ENCODE measurements at places on chromosomes 4 and X. TPM values are rescaled to one million over a fixed set of nuclear protein-coding genes. Genes with fewer than 3 reads are reported as not detected.

The NRK gene
- 0.27 TPM for total RNA-seq

DNA sequence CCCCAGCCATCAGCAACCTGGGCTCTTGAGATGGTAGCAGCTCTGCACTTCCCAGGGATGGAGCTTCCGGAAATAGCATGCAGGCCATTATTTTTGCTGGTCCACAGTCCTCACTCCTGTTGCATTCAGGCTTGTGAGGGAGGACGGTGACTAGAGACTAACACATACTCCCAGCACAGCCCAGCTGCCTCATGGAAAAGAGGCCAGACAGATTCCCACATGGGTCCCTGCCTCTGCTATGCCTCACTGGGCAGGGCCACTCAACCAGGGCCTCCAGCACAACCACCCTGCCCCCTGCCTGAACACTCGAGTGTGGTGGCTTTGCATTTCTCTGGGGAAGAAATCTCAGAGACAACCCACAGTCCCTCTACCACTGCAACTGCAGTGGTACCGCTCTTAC, 1195.1 kb downstream of the PCDH18 start:
- H3K27me3 ChIP-seq: no peaks in the 10 kb centered on the region
- H3K27ac ChIP-seq: no peak overlapping the region
- no peaks in the 10 kb centered on the region for H3K4me1 ChIP-seq
- DNase-seq: no peak

DNA sequence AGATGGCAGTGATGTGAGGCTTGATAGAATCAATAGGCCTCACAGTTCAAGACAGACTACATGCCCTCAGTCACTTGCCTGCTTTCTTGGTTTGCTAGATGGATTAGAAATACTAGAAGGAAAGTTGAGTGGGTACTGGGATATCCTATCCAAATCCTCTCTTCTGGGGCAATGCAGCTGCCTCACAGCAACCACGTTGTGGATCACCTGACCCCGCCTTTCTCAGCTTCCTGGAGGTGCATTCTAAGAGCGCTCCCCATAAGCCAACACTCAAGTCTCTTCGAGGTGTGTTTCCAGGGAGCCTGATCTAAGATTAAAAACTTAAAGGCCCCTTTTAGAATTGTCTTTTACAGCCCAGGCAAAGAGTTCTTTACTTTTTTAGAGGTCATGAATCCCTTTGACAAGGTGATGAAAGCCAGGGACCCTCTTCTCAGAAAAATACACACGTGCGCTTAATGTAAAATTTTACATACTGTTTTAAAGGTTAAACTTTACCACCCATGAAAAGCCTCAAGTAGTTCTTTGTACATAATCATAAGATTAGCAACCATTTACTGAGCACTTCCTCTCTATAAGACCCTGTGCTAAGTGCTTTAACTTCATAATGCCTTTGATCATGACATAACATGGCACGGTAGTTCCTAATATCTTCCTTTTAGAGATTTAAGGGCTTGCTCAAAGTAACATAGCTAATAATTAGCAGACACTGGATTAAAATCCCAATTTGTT, 840 bp upstream of the RPL34 start:
- no peak overlapping the region for H3K27ac ChIP-seq
- peak overlapping the region; percentile 60 for H3K4me3 ChIP-seq
- H3K36me3 ChIP-seq: peaks cover 3% of the 10 kb centered on the region
- no peaks in the 10 kb centered on the region for H3K27me3 ChIP-seq
- H3K4me1 ChIP-seq: peaks cover 6% of the 10 kb centered on the region

The ZNF732 gene
- total RNA-seq: 1.4 TPM

The KIT gene
- total RNA-seq: 9.3 TPM

DNA sequence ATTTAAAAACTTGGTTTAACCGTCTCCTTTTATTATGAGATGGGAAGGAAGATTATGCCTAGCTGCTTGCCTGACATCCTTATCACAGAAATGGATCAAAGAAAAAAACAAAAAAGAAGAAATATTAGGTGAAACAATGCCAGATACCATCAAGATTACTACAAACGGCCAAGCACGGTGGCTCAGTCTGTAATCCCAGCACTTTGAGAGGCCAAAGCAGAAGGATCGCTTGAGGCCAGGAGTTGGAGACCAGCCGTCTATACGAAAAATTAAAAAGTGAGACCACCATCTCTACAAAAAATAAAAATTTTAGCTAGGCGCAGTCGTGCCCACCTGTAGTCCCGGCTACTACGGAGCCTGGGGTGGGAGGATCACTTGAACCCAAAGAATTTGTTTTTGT, 2.3 kb downstream of the FRYL start:
- peak overlapping the region; percentile 98 for H3K4me3 ChIP-seq
- H3K27me3 ChIP-seq: no peaks in the 10 kb centered on the region
- H3K4me1 ChIP-seq: peaks cover 10% of the 10 kb centered on the region
- no peak overlapping the region for H3K27ac ChIP-seq
- no peak for DNase-seq

The GLUD2 gene
- 0.30 TPM for total RNA-seq

The MGAT4D gene
- not detected for total RNA-seq

The XG gene
- not detected for total RNA-seq

DNA sequence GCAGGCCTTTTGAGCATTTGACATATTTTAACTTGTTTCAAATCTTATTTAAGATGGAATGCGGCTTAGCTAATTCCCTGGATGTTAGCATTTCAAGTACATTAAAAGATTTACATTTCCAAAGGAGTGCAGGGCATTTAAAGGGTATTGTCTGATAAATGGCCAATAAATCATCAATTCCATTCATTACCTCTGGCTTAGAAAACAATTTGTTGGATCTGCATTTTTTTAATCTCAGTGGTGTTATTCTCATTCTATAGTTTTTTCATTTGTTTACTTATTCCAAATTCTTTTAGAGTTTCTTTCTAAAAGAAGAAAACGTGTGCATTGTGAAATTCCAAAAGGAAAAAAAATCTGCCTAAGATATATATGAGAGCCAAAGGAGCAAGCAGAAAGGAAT, 1.3 kb upstream of the NLRP2B start:
- DNase-seq: no peak
- no peaks in the 10 kb centered on the region for H3K4me1 ChIP-seq
- H3K36me3 ChIP-seq: no peaks in the 10 kb centered on the region
- no peaks in the 10 kb centered on the region for H3K27me3 ChIP-seq
- H3K27ac ChIP-seq: no peak overlapping the region

DNA sequence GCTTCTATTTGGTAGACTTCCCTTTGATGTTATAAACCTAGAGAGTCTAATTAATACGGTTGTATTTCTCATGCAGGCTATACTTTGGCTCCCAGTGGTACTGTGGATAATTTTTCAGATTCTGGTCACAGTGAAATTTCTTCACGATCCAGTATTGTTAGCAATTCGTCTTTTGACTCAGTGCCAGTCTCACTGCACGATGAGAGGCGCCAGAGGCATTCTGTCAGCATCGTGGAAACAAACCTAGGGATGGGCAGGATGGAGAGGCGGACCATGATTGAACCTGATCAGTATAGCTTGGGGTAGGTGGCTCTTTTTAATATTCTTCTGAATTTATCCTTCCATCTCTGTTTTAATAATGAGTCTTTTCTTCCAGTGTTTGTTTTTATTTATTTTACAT, 249.7 kb downstream of the RAPGEF2 start:
- no peaks in the 10 kb centered on the region for H3K4me1 ChIP-seq
- H3K4me3 ChIP-seq: no peak overlapping the region
- no peak for DNase-seq
- H3K27ac ChIP-seq: no peak overlapping the region
- no peaks in the 10 kb centered on the region for H3K27me3 ChIP-seq
- H3K36me3 ChIP-seq: no peaks in the 10 kb centered on the region

DNA sequence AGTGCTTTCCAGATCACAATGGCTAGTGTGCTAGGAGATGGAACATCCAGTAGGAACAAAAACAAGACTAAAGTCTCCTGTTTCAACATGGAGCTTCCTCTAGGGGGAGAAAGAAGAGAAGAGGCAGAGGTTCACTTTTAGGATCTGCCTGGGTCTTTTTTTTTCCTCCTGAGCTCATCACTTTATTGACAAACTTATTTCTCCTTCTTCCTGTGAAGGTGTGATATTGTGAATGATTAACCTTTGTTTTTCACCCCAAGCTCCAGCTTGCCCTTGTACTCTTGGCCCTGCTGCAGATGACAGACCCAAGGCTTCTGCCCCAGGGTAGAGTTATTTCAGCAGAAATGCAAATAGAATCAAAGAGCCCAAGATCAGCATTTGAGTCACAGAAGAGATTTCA, 13.5 kb downstream of the PAGE4 start:
- no peaks in the 10 kb centered on the region for H3K4me1 ChIP-seq
- no peak for DNase-seq
- H3K4me3 ChIP-seq: no peak overlapping the region
- H3K27ac ChIP-seq: no peak overlapping the region
- H3K36me3 ChIP-seq: no peaks in the 10 kb centered on the region
- H3K27me3 ChIP-seq: no peaks in the 10 kb centered on the region

DNA sequence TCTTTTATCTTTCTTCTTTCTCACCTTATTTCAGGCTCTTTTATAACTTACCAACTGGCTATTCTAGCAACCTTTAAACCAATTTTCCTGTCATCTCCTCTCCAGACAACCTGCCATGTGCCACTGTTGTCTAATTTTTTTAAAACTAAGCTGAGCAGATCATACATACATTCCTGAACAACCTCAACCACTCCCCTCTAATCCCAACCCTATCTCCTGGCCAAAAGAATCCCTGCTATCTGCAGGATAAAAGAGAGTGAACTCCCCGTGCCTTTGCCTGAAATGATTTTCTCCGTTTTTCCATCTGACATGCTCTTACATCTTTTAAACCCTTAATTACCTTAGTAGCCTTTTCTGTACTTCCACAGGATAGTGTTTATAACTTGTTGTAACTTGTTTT, 35.5 kb downstream of the DCUN1D4 start:
- H3K36me3 ChIP-seq: no peaks in the 10 kb centered on the region
- no peaks in the 10 kb centered on the region for H3K27me3 ChIP-seq
- DNase-seq: no peak

DNA sequence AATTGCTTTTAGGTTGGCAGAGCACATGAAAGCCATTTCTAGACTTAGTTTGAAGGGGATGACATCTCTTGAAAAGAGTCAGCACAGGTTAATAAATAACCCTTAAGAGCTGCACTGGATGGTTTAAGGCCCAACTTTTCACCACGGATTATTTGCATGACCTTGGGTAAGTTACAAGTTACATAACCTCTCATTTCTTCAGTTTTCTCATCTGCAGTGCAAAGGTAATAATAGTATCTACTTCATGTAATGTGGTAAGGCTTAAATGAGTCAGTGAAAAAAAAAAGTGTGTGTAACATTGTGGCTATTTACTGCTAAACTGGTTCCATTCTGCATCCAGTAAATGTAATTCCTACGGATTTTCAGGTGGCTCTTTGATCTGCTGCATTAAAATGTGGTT, 715.8 kb downstream of the CCSER1 start:
- no peak for DNase-seq
- H3K4me3 ChIP-seq: no peak overlapping the region
- no peak overlapping the region for H3K27ac ChIP-seq
- no peaks in the 10 kb centered on the region for H3K36me3 ChIP-seq
- no peaks in the 10 kb centered on the region for H3K27me3 ChIP-seq

The STS gene
- total RNA-seq: 15.1 TPM

DNA sequence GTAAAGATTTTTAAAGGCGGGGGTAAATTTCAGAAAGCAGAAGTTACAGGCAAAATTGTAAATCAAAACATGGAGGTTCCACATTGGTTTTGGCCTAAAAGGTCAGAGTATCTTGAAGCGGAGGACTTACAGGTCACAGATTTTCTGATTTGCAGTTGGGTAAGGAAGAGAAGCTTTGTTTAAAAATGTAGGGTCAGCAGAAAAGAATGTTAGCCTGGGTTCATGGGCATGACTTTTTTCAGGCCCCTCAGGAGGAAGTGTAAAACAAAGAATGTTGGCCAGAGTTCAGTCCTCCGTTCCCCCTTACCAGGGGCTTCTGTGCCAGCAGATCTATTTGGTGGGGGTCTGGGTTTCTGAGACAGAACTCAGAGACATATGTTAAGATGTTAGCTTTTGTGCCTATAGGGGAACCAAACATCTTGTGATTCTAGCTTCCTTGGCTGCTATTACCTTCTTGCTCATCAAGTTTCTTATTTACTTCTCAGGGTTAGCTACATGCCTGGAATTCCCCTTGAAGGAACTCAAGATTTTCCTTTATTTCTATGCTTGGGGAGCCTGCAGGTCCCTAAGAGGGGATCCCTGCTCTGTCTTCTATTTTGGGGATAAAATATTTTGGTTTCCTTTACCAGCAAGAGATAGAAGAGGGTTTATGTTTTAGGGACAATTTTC, 160.3 kb downstream of the ANK2 start:
- no peaks in the 10 kb centered on the region for H3K4me1 ChIP-seq
- H3K27ac ChIP-seq: no peak overlapping the region
- H3K36me3 ChIP-seq: no peaks in the 10 kb centered on the region
- DNase-seq: no peak
- no peaks in the 10 kb centered on the region for H3K27me3 ChIP-seq

The ARHGAP24 gene
- 4.2 TPM for total RNA-seq

The SHISA3 gene
- total RNA-seq: 1.1 TPM
